ENCODE measurements at places on chromosomes 2 and 18.

DNA sequence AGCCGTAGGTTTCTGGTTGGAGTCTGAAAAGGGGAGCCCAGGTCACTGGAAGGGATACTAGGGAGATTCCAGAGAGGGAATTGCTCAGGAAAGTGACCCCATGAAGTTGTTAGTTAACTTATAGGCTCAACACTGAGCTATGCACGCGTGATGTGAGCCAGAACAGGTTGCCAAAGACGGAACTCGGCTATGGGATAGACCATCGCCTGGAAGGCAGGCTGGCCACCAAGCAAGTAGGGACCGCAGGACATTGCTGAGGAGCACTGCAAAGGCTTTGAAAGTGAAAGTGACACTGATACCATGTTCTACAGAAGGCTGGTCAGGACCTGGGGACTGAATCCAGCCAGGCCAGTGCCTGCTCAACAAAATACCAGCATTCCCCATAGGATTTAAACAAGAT lies 7.3 kb downstream of the FARP2 start:
- no peak for DNase-seq

GRCh38 chr18:41343808-41344207 lies 611.2 kb upstream of the PIK3C3 start:
- DNase-seq, result no peak

- no peak for DNase-seq
These were observed 46.3 kb upstream of the SLC39A10 start for GRCh38 chr2:195610717-195611116.

DNA sequence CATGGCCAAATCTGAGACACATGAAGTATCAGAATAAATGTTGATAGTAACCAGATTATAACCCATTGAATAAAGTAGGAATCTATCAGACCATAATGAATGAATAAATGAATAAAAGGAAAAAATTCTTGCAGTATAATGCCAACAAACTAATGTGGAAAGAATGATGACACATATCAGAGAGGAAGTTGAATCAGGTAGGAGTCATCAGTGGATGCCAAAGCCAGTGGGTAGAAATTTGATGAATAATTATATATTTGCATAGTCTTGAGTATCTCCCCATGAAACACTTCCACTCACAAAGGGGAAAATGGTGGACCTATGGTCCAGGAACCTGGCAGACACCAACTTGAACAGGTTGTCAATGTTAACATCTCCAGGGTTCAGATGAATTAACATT lies 68.6 kb downstream of the GALNT3 start:
- no peak for DNase-seq

DNA sequence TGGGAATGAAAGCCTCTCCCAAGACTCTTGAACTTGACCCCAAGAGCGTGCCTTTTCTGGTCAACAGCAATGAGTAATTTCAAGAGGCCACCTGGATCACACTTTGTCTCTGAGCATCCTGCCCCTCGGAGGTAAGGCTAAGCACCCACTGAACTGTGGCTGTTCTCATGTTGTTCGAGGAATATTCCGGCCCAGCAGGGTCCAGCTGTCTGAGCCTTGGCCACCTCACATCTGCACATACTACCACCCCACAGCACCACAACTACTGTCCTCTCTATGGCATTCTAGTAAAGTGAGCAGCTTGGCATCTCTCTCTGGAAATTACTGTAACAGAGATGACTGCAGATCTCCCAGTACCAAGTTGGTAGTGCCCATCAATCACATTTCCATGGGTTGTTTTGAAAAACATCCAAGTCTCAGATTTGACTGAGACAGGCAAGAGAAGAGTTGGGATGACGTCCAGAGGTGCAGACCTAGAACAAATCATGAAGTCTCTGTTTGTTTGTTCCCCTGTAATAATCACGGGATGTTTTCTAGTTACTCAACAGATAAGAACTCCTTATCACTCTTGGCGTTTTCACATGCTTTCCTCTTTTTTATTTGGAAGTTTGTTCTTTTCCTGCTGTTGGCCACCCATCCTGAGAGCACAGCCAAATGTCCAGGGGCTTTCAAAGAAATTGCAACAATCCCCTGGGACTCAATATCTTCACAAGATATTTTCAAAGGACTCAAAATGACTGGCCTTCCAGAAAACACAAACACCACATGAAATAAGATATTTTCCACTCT lies 336.0 kb upstream of the TNP1 start:
- no peak for DNase-seq

DNA sequence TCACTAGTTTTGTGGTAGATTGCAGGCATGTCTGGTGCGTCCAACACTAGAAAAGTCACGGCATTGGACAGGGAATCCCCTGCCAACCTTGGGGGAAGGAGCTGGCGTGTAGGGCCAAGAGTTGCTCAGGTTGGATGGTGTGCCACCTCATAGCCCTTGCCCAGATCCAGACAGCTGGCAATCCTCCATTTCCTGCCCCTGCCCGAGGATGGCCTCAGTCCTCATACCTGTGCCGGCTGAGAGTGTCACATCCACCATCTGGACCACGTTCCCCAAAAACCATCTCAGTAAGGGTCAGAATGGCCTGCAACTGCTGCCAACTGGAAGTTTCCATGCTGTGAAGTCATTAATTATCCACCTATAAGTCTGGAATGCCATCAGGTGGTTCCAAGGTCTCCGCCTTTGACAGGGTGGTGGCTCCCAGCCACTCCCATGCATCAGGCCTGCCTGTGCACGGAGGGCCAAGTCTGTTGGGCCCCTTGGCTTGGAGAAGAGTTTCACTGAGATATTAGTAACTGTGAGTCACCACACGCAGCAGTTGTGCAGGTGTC lies 55.0 kb downstream of the IMPA2 start:
- no peak for DNase-seq

DNA sequence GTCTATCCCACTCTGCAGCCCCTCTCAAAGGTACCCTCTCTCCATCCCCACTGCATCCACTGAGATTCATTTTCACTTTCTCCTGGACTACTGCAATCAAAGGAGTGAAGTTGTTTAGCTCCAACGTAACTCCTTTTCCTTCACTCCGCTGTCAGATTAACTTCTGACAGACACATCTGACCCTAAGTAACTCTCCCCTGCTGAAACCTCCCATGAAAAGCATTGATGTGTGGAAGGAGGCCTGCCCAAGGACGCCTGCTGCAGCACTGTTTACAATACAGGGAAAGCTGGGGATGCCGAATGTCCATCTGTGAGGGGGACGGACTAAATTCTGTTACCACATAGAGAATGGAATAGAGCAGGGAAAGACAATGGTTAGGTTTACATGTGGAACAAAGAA lies 114.8 kb downstream of the TMEM163 start:
- DNase-seq, result no peak

DNA sequence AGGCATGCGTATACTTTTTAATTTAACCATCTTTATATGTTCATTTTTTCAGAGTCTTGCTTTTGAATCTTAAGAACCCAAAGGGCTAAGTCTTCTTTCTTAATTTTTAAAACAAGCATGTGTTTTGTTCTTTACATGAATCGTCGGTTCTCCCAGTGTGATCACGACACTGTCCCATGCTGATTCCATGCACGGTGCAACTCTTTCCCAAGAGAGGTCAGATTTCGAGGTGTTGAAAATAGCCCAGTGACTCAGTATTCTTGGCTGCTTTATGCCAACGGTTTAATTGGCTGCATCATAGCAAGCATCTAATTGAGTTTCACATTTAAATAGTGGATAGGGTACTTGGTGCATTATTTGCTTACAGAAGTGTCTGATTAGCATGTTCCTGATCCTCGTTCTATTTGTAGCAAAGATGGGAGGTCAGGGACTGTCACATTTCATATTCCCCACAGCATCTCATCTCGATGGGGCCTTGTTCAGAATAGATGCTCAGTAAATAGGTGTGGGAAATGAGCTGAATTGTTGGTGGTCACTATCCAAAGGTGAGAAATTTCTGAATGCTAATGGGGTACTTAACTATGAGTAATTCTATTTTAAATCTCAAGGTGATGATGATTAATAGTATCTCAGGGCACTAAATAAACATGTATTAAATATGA lies 2.8 kb downstream of the NPAS2 start:
- no peak for DNase-seq

GRCh38 chr2:200713704-200714064 lies 98.0 kb upstream of the BZW1 start:
- DNase-seq, result no peak

DNA sequence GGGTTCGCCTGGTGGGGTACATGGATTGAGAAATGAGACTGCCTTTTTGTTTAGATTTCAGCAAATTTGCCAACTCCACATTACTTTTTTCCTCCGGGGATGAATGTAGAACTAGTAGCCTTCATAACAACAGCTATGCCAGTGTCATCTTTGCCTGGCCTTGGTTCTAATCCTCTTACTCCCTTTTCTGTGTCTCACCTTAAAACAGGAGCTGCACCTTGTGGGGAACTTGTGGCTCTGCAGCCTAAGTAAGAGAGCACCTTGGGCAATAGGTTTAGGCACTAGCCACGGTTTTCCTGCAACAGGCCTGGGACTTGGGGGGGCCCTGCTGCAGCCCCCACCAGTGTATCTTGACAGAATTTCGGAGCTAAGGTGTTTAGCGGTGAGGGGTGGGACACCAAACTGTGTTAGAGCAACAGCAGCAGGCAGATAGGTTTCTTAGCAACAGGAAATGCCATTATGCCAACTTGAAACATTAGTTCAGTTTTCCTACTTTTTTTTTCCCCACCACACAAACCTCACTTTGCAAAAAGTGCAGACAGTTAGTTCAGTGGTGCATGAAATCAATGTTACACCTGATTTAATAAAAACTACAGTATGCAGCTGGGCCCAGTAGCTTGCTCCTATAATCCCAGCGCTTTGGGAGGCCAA lies 173.7 kb downstream of the PRKCE start:
- DNase-seq, result no peak

- DNase-seq, result no peak
These were observed 61.7 kb downstream of the RNF152 start for GRCh38 chr18:61831071-61831470.

- no peak for DNase-seq
These were observed 1846.4 kb upstream of the PIK3C3 start for GRCh38 chr18:40108596-40108995.

GRCh38 chr2:109320195-109320922 lies 191.4 kb downstream of the SH3RF3 start:
- no peak for DNase-seq

- DNase-seq, result no peak
These were observed 92.7 kb upstream of the MGAT5 start for GRCh38 chr2:134161170-134161547.

- no peak for DNase-seq
These were observed 139.6 kb downstream of the TTC32 start for GRCh38 chr2:19762142-19762541.

- DNase-seq, result no peak
These were observed 266.9 kb downstream of the DSC3 start for GRCh38 chr18:30775629-30776028.

DNA sequence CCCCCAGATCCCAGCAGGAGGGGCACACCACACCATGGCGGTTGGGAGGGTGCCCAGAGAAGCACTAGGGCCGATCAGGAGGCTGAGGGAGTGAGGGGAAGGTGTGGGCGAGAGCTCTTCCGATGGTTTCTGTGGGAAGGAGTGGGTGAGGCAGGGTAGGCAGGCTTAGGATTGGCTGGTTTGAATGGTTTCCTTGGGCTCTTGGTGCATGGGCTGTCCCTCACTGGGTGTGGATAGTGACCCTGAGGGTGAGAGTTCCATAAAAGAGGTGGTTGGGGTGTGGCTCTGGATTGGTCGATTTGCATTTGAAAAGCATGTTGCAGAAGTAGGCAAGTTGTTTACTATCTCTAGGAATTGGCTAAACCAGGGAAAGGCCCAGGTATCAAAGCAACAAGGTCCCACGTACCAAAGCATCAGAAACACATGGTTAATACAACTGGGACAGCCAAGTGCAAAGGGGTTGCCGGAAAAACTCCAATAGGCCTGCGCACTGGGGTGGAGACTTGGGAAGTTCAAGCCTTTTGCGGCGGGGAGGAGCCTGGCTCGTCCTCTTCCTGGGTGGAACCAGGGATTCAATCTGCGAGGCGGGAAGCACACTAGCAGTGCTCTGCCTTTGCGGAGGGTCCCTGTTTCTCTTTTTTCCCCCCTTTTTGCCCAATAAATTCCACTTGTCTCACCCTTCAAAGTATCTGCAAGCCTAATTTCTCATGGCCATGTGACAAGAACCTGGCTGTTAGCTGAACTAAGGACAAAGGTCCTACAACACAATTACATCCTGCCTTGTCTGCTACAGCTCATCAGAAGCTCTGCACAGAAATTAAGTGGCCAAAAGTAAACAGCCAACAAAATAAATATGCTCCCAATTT lies 43.2 kb downstream of the IL1R2 start:
- no peak for DNase-seq

GRCh38 chr2:240129731-240130392 lies 6.2 kb downstream of the COPS9 start:
- DNase-seq, result no peak

- no peak for DNase-seq
These were observed 76.2 kb downstream of the KIAA2012 start for GRCh38 chr2:202149155-202149762.

GRCh38 chr18:54125429-54125828 lies 99.0 kb downstream of the MBD2 start:
- DNase-seq, result no peak

DNA sequence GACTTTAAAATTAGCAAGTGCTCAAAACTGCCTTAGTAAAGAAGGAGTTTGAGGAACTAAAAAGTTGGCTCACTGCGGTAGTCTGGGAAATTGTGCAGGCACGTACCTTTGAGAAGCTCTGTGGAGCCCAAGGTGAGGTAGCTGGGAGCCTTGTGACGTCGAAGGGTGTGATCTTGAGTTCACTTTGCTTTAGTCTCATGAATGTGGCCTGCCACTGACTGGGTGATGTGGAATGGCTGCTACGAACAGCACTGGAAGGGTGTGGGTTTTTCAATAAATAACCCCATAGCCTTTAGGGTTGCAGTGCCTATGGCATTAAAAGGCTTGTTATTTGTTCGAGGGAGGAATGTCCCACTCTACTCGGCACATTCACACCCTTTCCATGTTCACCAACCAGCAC lies 312.3 kb downstream of the PRKCE start:
- no peak for DNase-seq

GRCh38 chr2:47896450-47896968 lies 9.8 kb downstream of the FBXO11 start:
- DNase-seq, result no peak

GRCh38 chr2:236768393-236769140 lies 198.9 kb downstream of the ACKR3 start:
- no peak for DNase-seq

DNA sequence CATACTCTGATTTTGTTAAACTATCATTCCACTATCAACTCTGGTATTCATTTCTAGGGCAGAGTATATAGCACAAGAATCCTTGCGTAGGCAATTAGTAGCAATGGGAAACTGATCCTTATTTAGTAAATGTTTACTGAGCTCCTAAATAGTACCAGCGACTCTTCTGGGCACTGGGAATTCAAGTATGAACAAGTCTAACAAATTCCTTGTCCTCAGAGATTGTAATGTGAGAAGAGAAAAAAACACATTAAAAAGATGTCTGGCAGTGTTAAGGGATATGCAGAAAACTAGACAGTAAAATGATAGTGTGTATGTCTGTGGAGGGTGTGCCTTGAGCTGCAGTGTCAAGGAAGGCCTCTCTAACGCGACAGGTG lies 721 bp downstream of the METTL5 start:
- no peak for DNase-seq

GRCh38 chr2:204264085-204264553 lies 281.2 kb upstream of the PARD3B start:
- DNase-seq, result no peak

Data from CD8-positive, alpha-beta T cell (primary cell).